ENCODE measurements at places on chromosomes 5 and 9.
A peak's percentile ranks its signal among the peaks of the same experiment; 100 is the strongest.

- no peak for DNase-seq
Observed at GRCh38 chr5:116355819-116356601, 218.6 kb downstream of the SEMA6A start.

GRCh38 chr5:82863266-82863665 is 213.9 kb downstream of the TMEM167A start:
- DNase-seq, result no peak

DNA sequence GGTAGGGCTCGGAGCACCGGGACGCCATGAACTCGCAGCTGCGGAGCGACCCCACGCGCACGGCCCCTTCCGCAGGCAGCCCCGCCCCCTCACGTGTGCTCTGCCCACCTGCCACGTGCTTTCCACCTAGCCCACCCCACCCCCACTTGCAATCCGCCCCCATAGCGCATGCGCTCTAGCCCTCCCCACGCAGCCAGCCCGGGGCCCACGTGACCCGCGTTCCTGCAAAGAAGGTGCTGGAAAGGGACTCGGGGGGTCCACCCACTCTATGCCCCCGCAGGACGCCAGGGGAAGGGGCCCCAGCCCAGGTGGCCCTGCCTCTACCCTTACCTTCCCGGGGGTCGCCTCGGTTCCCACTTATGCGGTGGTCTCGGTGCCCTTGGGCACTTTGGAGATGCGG is at the start of gene SOHLH1:
Gene SOHLH1, minus strand, starts transcription at position 42 of the 400 bp plus-strand sequence. Its CDS starts 14 bp downstream, at position 28.
- DNase-seq, result no peak

DNA sequence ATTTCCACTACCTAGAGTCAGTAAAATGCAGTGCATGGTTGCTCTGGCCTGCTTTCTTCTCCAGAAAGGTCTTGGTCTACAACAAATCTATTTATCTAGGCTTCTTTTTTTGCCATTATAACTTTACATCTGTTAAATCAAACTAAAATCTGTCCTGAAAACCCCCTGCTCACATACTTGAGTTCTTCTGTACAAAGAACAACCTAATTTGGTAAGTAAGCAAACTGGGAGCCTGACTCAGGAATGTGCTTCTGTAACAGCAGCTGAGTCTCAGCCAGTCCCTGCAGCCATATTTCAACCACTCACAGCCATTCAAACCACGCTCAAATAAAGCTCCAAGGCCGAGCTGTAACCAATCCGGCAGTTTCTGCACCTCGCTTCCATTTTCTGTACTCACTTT is 95.8 kb downstream of the PLPP1 start:
- no peak for DNase-seq

DNA sequence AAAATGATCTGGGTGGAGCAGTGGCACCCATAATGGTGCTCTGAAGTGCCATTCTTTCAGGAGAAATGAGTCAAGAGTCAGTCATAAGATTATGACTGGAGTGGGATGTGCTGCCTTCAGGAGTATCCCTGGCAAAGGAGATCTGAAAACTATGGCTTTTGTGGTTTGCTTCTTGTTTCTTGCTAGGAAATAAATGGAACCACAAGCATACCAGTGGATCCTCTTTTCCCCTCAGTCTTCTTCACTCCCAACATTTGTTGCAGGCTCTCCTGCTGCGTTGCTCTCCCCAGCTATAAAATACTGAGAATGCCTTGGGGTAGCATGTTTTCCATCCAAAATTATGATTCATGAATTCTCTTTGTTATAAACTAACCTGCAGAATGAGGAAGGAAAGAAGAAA is 199.1 kb downstream of the NNT start:
- DNase-seq, result no peak

DNA sequence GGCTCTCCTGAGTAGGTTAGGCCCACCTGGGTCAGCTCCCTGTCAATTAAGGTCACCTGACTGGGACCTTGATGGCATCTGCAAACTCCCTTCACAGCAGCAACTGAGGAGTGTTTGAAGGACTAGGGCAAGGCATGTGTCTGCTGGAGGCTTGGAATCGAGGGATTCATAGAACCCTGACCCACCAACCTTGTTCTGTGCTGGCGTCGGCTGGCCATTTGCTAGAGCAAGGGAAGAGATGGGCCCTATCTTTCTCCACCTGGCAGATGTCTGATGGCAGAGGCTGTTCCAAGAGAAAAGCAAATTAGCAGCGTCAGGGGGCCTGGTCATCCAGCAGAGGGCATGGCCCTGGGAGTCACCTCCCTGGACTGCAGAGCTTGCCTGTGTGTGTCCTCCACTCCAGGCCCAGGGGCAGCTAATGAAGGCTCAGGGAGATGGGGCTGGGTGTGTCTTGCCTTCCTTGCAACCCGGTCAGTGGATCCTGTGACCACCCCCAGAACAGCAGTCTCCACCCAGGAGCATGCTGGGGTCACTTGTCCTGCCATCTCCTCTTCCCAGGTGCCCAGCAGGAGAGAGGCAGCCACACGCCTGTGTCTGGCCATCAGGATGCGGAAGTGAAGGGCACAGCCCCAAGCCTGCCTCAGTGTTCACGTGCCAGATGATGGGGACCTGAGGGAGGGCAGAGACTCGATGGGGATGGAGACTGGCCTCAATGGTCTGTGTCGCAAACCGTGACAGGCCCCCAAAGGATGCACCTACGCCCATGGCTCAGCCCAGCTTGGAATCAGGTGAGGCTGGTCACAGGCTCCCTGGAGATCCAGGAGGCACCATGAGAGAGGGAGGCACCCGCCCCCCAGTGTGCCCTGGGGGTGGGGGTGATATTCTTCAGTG is 53.9 kb downstream of the BARX1 start:
- no peak for DNase-seq

DNA sequence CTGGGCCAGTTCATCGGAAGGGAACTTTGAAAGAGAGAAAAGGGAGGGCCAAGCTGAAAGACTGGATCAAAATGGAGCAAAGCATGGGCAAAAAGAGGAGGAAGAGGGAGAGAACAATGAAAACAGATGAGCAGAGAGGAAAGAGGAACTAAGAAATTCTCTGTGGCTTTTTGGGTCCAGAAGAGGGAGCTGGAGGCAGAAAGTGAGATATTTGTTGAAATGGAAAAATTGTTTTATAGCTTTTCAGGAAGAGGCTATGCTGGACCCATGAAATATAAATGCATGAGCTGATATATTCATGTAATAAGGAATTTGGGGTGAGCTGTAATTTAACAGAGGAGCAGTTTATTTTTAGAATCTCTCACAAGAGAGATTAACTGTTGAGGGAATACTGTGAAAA is 457.3 kb downstream of the DMAC1 start:
- DNase-seq, result peak; percentile 9

- no peak for DNase-seq
Observed at GRCh38 chr5:163571744-163572143, 66.3 kb downstream of the MAT2B start.

DNA sequence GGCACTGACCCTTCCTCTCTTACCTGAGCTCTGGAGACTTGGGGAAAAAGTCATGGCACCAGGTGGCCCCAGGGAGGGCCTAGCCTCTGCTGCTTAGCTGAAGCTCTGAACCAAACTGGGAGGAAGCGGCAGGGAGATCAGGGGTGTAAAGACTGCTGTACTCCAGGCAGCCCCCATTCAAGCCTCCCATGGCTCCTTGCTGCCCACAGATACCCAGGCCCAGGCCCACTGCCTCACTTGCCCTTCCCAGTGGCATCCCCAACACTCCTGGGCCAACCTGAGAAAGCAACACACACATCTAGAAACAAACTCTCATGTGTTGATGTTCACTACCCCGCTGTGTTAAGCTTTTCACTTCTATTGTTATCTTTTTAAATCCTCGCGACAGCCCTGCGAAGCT is 151.6 kb downstream of the C5orf15 start:
- no peak for DNase-seq

DNA sequence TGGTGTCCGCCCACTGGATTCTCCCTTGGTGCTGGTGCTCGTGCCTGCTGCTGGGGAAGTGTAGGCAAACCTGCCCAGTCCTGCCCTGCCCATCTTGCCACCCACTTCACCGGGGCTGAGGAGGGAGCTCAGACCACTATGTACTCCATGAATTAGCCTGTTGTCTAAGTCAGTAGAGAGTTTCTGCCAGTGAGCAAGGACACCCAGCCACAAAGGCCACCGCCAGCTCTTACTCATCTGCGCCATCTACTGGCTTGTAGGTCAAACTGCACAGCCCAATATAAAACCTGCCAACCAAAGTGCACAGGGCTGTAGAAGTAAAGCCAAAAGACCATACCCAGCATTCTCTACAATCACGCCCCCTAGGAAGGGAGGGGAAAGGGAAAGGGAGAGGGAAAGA is 102.3 kb downstream of the GLIS3 start:
- no peak for DNase-seq

GRCh38 chr9:36665921-36666431 is 93.3 kb downstream of the MELK start:
- no peak for DNase-seq

DNA sequence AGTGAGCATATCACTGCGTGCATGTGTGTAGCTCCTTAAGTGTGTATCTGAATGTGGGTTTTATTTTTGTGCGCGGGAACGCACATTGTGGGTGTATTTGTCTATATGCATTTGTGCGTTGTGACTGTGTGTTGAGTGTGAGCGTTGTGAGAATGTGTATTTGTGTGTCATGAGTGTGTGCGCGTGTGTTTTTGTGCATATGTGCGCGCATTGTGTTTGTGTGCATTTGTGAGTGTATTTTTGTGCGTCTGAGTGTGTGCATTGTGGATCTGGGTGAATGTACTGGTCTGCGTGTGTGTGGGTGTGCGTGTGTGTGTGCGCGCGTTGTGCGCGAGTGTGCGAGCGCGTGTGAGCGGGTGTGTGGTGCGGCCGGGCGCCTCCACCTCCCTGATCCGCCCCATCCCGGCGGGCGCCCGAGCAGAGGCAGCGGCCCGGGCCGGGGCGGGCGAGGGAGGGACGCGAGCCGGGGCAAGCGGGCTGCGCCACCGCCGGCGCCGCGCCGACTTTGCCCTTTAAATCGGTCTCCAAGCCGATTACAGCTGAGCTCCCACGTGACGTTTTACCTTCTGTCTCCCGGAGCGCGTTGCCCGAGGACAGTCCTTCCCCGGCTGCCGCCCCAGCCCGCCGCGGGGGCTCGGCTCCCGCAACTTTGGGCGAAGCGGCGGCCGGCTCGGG is at the start of gene RASGRF2:
Gene RASGRF2, plus strand, starts transcription at position 596 of the 675 bp plus-strand sequence. CDS start 376 bp downstream, outside the sequence.
- no peak for DNase-seq

DNA sequence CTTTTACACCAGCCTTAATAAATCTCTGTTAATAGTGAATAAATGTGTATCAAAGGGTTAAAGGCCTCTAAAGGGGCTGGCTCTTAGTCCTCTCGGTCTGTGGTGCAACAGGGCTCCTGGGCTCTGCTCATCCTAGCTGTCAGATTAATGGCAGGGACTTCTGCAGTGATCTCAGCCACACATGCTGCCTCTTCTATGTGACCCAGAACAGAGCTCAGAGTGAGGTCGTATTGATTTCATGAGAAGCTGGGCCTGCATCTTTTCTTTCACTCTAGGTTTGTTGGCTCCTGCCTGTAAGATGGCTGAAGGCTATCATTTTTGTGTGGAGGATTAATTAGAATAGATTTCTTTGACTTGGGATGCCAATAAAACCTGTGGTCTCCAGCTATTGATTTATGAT is 165.0 kb upstream of the GLRA1 start:
- DNase-seq, result no peak

DNA sequence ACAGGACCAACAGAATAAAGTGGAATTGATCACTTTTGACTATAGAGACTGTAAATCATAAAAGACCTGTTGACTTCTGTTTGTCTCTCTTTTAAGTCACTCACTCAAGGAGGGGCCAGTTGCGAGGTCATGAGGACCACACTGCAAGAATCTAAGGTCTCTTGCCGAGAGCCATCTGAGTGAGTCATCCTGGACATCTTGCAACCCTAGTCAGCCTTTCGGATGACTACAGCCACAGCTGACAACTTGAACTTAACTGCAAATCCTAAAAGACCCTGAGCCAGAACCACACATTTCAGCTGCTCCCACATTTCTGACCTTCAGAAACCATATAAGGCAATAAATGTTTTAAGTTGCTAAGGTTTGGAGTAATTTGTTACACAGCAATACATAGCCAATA is 129.7 kb upstream of the RAD23B start:
- DNase-seq, result no peak

DNA sequence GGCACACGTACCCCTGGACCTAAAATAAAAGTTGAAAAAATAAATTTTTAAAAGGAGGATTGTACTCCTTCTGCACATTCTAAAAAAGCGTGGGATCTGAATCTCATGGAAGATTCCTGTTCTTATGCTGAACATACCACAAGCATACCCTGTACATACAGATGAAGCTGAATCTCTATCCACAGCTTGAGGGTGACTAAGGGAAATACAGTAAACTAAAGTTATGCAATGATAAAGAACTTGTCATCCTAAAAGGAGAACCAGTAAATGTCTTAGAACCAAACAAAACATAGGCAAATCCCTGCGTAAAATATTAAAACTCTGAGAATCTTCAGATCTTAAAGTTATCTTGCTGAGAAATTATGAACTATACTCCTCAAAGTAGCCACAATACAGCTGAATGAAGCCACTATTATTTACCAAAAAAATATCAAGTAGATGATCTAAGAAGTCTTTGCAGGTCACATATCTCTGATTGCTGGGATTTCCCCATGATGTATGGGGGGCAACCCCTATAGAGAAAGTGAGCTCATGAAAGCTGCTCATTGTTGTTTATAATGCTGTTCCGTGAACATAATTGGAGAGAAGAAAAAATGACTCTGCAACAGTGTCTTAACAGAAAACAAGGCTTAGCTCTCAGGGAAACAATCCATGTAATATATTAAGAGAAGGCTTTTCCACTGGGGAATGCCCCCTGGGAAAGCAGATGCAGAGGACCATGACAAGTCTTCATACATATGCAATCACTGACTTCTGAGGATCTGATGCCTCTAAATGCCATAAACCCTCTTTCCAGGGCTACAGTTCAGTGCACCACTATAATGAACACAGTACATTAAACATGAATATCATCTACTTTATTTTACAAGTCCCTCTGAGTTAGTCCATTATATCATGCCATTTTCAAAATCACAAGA is 210.1 kb downstream of the EPB41L4A start:
- DNase-seq, result peak; percentile 85

GRCh38 chr5:10122076-10122726 is 127.5 kb downstream of the ATPSCKMT start:
- DNase-seq, result no peak

- no peak for DNase-seq
Observed at GRCh38 chr5:57414191-57414590, 68.4 kb downstream of the ACTBL2 start.

- DNase-seq, result no peak
Observed at GRCh38 chr5:115501464-115502210, 42.9 kb downstream of the FEM1C start.
